ENCODE measurements at places on chromosomes 16 and 17.
A peak's percentile ranks its signal among the peaks of the same experiment; 100 is the strongest.

DNA sequence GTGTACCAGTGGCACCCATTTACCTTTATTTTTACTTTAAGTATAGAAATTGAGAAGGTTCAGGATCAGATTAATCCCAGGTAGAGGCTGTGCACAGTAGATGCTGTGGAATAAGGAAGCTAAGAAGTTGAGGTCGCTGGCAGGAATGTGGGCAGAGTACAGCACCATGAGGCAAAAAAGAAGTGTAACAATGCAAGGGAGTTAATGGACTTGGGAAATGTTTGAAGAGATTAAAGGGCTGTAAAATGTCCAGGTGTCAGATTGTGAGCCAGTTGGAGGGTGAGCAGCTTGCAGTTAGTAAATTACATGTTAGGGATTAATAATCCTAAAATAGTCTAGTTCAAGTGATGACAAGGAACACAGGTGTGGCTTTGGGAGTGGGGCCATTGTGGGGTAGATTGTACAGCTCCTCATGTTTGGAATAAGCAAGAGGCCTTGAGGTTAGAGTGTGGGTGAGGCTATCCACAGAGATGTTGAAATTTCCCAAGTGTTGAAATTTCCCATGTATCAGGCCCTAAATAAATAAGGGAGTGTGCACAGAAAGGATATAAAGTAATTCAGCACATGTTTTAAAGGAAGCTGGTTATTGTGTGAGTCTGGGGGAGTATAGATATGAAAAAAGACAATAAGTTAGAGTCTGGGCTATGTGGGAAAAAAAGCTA, 21.5 kb downstream of the TAT start:
- DNase-seq = no peak

GRCh38 chr16:56743840-56744239, 13.9 kb downstream of the NUP93 start:
- peak; percentile 67 for DNase-seq

- no peak for DNase-seq
Measured at GRCh38 chr16:89473791-89474414, 16.5 kb downstream of the ANKRD11 start.

- no peak for DNase-seq
Measured at GRCh38 chr16:81521141-81521626, 76.6 kb downstream of the CMIP start.

- peak; percentile 70 for DNase-seq
Measured at GRCh38 chr16:27676839-27677238, 126.9 kb downstream of the KATNIP start.

DNA sequence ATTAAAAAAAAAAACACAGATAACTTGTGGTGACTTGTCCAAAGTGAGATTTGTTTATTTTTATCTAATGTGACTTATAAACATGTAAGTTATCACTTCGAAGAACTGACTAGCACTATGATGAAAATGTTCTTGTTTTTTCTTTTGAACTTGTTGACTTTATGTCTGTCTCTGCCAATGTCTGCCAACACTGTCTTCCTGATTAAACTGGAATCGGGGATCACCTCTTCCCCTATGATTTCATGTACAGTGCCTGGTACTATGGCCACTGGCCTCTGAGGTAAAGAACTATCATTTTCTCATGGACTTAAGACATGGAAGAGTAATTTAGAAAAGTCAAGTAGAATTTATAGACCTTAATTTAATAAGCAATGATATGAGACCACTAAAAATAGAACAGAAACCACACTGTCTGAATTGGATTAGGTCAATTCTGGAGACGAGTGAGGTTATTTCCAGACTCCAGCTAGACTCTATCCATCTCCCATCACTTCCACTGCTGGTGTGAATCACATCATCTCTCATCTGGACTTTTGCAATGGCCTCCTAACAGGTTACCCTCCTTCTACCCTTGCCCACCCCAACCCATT, 8.9 kb downstream of the C17orf78 start:
- no peak for DNase-seq

GRCh38 chr17:60960398-60961065, 282.9 kb downstream of the BCAS3 start:
- no peak for DNase-seq

- DNase-seq = no peak
Measured at GRCh38 chr17:68759002-68759342, 157.8 kb upstream of the FAM20A start.

Data from hepatic stellate cell (primary cell).